ENCODE measurements at places on chromosomes 5 and 9. TPM values are rescaled to one million over a fixed set of nuclear protein-coding genes. Genes with fewer than 3 reads are reported as not detected.

TMEM174 gene
- not detected for total RNA-seq

FASTKD3 gene
- 3.1 TPM for total RNA-seq

DDX4 gene
- not detected for total RNA-seq

CER1 gene
- total RNA-seq = 0.30 TPM

WHRN gene
- 0.59 TPM for total RNA-seq

CRHBP gene
- 3.5 TPM for total RNA-seq

AGPAT2 gene
- total RNA-seq = 58.9 TPM

IL4 gene
- not detected for total RNA-seq

SLC9A3 gene
- 0.60 TPM for total RNA-seq

DMRTA1 gene
- total RNA-seq = 0.74 TPM

FGF10 gene
- total RNA-seq = 3.1 TPM

SELENOP gene
- total RNA-seq = 299 TPM

ZNF169 gene
- total RNA-seq = 3.1 TPM

PCDHB13 gene
- 4.2 TPM for total RNA-seq

TAS2R1 gene
- total RNA-seq = not detected

ORM2 gene
- not detected for total RNA-seq

CDX1 gene
- not detected for total RNA-seq

RMRP gene
- total RNA-seq = 6,151 TPM

DMRT1 gene
- not detected for total RNA-seq

SLC6A18 gene
- total RNA-seq = not detected

SLC6A7 gene
- not detected for total RNA-seq

SARDH gene
- 0.28 TPM for total RNA-seq

MARCOL gene
- total RNA-seq = not detected

ERAP2 gene
- 6.6 TPM for total RNA-seq

ARSI gene
- total RNA-seq = 0.11 TPM

PKN3 gene
- total RNA-seq = 4.1 TPM

HTR1A gene
- total RNA-seq = not detected

PITX1 gene
- not detected for total RNA-seq

THBS4 gene
- total RNA-seq = 67.2 TPM

CCL27 gene
- not detected for total RNA-seq

LCN9 gene
- not detected for total RNA-seq

SPATA31E1 gene
- not detected for total RNA-seq

DOLPP1 gene
- 6.0 TPM for total RNA-seq

RNF183 gene
- not detected for total RNA-seq

TRPM3 gene
- 0.16 TPM for total RNA-seq

BTNL3 gene
- total RNA-seq = not detected

SLCO4C1 gene
- 0.07 TPM for total RNA-seq
